ENCODE measurements at places on chromosomes 4 and X. TPM values are rescaled to one million over a fixed set of nuclear protein-coding genes. Genes with fewer than 3 reads are reported as not detected.

Gene GAGE12F
- total RNA-seq, result not detected

Gene CT45A5
- total RNA-seq, result not detected

Gene NXF2B
- not detected for total RNA-seq

Gene IL15
- total RNA-seq, result 2.3 TPM

Gene MND1
- total RNA-seq, result 15.5 TPM

Gene IGSF1
- total RNA-seq, result 0.09 TPM

Gene PNMA5
- not detected for total RNA-seq

Gene HHIP
- total RNA-seq, result 16.0 TPM

Gene PDE6B
- total RNA-seq, result not detected

Gene STATH
- not detected for total RNA-seq

Gene BMX
- 0.90 TPM for total RNA-seq
